ENCODE measurements at places on chromosomes 11 and 22.

DNA sequence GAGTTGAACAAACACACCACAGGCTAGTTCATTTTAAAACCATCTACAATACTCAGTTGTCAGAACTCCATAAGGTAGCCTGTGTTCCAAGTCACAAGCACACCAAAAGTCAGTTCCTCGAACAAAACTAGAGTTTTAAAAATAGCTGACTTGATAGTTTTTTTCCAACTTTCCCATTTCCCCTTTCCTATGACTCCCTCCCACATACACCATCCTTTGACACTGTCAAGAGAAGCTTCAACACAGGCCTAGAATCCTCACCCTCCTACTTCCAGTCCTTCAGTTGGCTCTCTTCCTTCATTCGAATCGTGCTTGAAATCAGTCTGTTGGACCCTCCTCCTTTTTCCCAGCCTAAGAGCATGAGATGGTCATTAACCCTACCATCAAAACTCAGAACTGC lies 105.7 kb upstream of the AKIP1 start:
- DNase-seq: no peak

- no peak for DNase-seq
Observed at GRCh38 chr11:2909133-2909902, 19.9 kb downstream of the PHLDA2 start.

DNA sequence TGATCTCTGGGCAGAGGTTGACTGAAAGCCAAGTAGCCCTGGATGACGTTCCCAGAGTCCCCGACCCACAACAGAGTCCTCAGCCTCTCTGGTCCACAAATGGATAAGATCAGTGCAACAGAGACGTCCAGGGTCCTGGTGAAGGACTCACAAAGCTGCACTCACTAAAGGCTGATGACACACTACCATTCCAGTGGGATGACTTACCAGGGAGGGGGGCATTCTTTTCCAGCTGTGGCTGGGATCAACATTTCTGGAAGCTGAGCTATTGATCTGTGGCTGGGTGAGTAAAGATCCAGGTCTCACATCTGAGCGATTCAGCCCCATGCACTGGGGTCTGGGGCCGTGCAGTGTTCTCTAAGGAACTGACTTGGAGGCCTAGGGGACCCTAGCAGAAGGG lies 296.2 kb downstream of the NTM start:
- no peak for DNase-seq

- DNase-seq: no peak
Observed at GRCh38 chr11:59558270-59558643, 46.9 kb downstream of the OR4D9 start.

DNA sequence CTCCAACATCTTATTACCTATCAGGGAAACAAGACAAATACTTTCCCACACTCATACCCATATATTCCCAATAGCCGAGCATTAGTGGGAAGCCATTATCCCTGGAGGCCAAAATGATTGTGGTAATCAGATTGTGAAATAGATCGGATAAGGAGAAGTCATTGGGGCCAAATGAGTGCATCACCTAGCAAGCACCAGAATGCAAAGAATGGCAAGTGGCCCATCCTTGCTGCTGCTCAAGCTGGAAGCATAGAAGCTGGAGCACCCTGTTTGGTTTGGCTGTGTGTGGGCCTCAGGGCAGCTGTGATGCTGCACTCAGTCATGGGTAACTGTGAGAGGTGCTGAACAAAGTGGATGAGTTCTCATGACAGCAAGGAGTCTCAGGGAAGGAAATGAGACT lies 18.7 kb upstream of the DBX1 start:
- DNase-seq: no peak

GRCh38 chr11:134019500-134019899 lies 49.4 kb upstream of the JAM3 start:
- no peak for DNase-seq

GRCh38 chr11:43644621-43645299 lies 35.8 kb upstream of the HSD17B12 start:
- DNase-seq: no peak

- no peak for DNase-seq
Observed at GRCh38 chr22:47369020-47369419, 606.6 kb downstream of the TBC1D22A start.

DNA sequence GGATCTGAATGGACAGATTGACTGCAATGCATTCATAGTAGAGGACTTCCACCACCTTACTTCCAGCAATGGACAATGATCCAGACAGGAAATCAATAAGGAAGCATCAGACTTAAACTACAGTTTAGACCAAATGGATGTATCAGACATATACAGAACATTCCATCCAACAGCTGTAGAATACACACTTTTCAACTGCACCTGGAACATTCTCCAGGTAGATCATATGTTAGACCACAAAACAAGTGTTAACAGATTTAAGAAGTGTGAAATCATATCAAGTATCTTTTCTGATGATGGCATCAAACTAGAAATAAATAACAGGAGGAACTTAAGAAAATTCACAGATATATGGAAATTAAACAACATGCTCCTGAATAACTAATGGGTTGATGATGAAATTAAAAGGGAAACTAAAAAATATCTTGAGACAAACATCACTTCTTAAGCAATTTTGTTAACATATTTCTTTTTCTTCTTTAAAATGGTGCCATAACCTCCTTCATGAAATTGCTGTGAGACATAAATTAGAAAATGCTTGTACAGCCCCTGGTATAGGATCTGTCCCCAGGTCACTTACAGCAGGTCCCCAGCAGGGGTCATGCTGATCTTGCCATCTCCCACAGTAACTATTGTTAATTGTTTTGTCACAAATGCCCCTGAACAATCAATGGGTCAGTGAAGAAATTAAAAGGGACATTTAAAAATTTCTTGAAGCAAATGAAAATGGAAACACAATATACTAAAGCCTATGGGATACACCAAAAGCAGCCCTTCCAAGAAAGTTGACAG lies 100.0 kb upstream of the OR4B1 start:
- no peak for DNase-seq

- no peak for DNase-seq
Observed at GRCh38 chr11:27447288-27448183, 25.1 kb downstream of the LGR4 start.

DNA sequence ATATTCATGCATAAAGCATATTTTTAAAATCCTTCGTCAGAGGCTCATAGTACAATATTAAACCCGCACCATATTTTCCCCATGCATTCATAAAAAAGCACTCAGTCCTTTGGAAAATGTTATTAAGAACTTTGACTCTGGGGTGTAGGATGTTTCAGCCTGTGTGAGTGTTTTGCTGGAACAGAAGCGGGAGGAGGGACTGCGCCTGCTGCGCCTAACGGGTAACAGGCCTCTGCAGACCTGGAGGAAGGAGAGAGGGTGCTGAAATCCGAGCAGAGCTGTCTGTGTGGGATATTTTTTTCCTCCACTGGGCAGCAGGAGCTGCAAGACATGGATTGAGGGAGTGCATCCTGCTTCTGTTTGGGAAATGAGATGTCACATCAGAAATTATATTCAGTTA lies 483.0 kb downstream of the BRD1 start:
- DNase-seq: no peak

- no peak for DNase-seq
Observed at GRCh38 chr11:114207096-114207495, 89.1 kb upstream of the NNMT start.

- no peak for DNase-seq
Observed at GRCh38 chr11:46234311-46234710, 43.2 kb upstream of the CREB3L1 start.

- DNase-seq: no peak
Observed at GRCh38 chr22:43000441-43001175, 14.3 kb downstream of the PACSIN2 start.

GRCh38 chr22:22180738-22181285 lies 63.8 kb upstream of the VPREB1 start:
- DNase-seq: no peak

DNA sequence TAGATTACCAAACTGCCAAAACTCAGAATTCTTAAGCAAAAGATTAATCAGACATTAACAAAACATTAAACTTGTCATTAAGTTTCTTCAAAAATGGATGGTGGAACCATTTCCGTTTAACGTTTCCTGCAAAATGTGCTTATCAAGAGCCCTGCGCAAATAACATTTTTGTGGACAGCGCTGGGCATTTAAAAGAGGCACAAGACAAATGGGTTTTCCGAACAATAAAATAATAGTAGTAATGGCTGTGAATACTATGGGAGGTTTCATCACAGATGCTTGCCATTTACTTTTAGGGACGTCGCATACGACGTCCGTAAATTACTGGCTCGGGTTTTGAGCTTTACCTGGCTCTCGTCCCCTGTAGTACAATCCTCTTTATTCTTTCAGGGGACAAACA lies 1.1 kb downstream of the NPAT start:
- DNase-seq: no peak

GRCh38 chr11:4118107-4118506 lies 23.5 kb downstream of the RRM1 start:
- DNase-seq: no peak

GRCh38 chr11:10504490-10504889 lies 36.5 kb downstream of the RNF141 start:
- no peak for DNase-seq

DNA sequence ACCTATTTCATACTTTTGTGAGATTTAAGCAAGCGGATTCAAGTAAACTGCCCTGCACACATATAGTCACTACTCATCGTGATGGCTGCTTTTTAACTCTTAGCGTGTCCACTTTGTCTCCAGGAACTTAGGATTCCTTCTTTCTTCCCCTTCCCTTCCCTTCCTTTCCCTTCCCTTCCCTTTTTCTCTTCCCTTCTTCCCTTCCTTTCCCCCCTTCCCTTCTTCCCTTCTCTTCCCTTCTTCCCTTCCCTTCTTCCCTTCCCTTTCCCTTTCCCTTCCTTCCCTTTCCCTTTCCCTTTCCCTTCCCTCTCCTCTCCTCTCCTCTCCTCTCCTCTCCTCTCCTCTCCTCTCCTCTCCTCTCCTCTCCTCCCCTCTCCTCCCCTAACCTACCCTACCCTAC lies 65.9 kb downstream of the LIF start:
- DNase-seq: no peak

GRCh38 chr11:15897211-15897960 lies 459.0 kb downstream of the SOX6 start:
- DNase-seq: no peak

GRCh38 chr11:75351791-75352587 lies 528 bp upstream of the ARRB1 start:
- peak; percentile 33 for DNase-seq

DNA sequence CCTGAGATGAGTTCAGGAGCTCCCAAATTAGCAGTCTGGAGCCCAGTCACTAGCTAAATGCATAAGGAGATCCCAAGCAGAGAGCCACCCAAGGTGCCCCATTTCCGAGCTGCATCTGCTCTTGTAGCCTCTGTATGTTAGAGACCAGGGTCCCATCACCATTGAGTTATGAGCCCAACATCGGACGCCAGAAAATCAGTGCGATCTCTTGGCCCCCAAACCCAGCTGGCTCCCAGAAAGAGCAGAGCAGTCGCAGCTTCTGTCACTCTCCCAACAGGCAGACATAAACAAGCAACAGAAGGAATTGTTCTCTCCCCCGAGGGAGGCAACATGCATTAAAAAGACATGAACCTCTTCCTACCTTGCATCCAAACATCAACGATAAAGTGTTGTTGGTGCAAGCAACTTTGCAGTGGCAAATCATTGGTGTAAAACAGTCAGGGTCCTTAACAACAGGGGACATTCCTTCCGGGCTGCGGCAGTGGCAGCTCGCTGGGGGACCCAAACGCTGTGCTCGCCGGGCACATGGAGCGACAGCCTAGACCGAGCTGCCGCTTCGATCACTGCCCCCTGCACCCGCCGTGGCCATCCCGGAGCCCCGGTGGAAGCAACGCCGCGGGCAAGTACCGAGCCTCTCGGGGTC lies 907.1 kb downstream of the DLG2 start:
- no peak for DNase-seq

DNA sequence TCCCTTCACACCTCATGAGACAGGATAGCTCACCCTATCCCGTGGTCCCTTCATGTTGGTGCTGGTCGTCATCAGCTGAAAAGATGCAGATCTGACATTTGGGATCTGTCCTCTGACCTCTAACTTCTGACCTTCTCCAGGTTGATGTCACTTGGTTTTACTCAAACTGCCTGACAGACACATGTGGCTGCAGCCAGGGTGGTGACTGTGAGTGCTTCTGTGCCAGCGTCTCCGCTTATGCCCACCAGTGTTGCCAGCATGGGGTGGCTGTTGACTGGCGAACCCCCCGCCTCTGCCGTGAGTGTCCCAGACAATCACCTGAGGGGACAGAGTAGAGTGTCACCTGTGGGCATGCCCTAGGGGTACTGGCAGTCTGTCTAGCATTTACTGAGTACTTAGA lies 49.7 kb downstream of the OTOG start:
- no peak for DNase-seq

- no peak for DNase-seq
Observed at GRCh38 chr11:121563003-121563402, 110.2 kb upstream of the SORL1-AS1 start.

GRCh38 chr11:16873289-16873688 lies 134.8 kb downstream of the C11orf58 start:
- no peak for DNase-seq

- no peak for DNase-seq
Observed at GRCh38 chr22:30251711-30252110, 5.2 kb upstream of the LIF start.

GRCh38 chr22:42939941-42940653 lies 74.9 kb downstream of the PACSIN2 start:
- DNase-seq: peak; percentile 60

- DNase-seq: no peak
Observed at GRCh38 chr11:26112264-26112663, 219.7 kb upstream of the ANO3 start.

GRCh38 chr22:28021116-28021997 lies 102.3 kb upstream of the PITPNB start:
- DNase-seq: no peak

DNA sequence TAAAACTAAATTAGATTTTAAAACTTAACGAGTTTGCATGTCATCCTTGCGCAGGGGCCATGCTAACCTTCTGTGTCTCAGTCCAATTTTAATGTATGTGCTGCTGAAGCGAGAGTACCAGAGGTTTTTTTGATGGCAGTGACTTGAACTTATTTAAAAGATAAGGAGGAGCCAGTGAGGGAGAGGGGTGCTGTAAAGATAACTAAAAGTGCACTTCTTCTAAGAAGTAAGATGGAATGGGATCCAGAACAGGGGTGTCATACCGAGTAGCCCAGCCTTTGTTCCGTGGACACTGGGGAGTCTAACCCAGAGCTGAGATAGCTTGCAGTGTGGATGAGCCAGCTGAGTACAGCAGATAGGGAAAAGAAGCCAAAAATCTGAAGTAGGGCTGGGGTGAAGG lies 10.6 kb downstream of the LIMK2 start:
- no peak for DNase-seq

GRCh38 chr22:50305393-50305922 lies 2.0 kb downstream of the PLXNB2 start:
- no peak for DNase-seq

DNA sequence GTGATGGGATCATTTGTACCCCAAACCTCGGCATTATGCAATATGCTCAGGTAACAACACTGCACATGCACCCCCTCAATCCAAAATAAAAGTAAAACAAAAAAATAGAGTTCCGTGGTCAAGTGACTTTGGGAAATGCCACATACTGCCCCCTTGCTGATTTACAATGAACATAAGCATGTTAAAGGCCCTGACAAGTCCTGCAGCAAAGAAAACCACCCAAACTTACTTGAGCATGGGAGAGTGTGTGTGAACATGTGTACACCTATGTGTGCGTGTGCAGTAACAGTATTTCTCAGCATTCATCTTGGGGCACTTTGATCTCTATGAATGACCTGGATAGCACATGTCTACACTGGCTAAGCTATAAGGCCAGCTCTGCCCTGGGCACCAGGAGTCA lies 15.8 kb upstream of the IGSF22 start:
- no peak for DNase-seq

GRCh38 chr11:117950301-117950700 lies 21.1 kb upstream of the TMPRSS13 start:
- no peak for DNase-seq

GRCh38 chr11:2703363-2704141 lies 3.8 kb upstream of the KCNQ1OT1 start:
- peak; percentile 15 for DNase-seq

Measured in NCI-H2227 treated with DMSO at 0.1 percent for 48 hours (cell line).